Right cardiac atrium (tissue), 5 donors: ENCODE measurements at places on chromosomes 4 and X.
A peak's percentile ranks its signal among the peaks of the same experiment; 100 is the strongest.

DNA sequence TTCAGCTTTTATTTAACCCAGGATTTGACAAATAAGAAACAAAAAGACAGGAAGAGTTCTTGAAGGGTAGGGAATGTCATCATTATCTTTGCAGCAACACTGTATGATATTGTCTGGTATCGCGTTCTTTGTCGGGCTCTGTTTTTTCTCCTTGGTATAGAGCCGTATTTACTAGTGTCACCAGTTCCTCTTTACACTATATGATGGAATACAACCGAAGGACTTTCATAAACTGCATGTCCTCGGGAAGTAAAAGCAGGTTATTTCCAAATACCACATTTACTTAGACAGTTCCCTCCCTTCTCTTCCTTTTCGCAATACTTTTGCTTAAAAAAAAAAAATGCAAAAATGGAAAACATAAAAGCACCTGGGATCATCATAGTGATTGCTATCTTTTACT, 96.6 kb upstream of the IL13RA1 start:
- no peak for DNase-seq

DNA sequence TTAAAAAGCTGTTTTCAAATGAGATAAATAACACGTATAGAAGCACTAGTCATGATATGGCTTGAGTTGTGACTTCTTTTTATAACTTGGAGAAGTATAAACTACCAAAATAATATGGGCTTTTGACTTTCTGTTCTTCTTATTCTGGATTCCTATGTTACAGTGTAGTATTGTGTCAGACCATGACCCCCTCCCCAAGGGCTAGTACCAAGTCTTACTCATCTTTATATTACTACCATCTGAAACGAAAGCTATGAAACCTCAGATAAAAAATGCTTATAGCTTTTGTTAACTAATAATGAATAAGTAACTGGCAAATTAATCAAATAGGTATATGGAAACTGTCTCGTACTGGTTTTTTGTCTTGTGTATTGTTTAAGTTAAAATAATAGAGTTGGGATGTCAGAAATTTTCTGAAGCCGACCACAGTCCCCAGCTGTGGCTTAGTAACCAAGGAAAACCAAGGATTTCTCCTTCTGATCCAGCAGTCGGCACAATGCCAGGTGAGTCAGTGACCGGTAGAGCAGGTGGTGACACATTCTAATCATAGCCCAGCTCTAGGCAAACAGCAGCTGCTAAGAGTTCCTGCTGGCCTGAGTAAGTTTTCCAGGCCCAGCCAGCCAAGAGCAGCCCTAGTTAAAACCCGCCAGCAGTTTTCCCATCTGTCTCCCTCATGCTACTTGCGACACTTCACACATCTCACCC, 163.3 kb upstream of the PRDX4 start:
- peak; percentile 82 for DNase-seq

DNA sequence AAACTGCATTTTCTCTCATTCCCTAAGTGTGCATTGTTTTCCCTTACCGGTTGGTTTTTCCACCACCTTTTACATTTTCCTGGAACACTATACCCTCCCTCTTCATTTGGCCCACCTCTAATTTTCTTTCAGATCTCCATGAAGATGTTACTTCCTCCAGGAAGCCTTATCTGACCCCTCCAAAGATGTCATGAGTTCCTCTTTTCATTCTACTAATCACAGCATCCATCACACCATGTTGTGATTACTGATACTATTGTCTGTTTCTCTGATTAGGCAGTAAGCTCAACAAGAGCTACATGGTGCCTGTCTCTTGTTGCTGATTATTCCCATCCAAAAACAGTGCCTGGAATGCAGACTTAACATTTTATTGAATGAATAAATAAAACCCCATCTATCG, 2.9 kb upstream of the AFP start:
- no peak for DNase-seq

- DNase-seq: no peak
These were observed 414.2 kb upstream of the DIPK2B start for GRCh38 chrX:45614853-45615252.

GRCh38 chr4:8030121-8030781, 90.6 kb upstream of the AFAP1 start:
- no peak for DNase-seq

DNA sequence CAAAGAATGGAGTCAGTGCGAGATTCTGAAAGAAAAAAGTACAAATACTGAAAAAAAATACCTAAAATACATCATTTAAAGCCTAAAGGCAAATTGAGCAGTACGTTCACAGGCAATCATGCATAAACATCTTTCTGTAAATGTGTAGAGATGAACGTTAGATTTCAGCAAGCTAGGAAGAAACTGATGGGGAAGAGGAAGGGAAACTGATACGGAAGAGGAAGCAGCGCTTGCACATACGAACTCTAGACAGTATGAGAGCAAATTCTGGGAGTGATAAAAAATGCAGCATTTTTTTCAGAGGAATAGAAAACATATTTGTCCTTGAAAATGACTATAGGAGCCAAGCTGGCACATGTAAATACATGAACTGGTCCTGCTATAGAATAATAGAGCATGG, 9.4 kb downstream of the ANKRD50 start:
- DNase-seq: no peak

DNA sequence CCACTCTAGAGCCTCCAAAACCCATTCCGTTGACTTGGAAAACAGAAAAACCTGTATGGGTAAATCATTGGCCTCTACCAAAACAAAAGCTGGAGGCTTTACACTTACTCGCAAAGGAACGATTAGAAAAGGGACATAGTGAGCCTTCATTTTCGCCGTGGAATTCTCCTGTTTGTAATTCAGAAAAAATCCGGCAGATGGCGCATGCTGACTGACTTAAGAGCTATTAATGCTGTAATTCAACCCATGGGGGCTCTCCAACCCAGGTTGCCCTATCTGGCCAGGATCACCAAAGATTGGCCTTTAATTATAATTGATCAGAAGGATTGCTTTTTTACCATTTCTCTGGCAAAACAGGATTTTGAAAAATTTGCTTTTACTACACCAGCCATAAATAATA, 60.8 kb downstream of the ZNF732 start:
- DNase-seq: no peak

DNA sequence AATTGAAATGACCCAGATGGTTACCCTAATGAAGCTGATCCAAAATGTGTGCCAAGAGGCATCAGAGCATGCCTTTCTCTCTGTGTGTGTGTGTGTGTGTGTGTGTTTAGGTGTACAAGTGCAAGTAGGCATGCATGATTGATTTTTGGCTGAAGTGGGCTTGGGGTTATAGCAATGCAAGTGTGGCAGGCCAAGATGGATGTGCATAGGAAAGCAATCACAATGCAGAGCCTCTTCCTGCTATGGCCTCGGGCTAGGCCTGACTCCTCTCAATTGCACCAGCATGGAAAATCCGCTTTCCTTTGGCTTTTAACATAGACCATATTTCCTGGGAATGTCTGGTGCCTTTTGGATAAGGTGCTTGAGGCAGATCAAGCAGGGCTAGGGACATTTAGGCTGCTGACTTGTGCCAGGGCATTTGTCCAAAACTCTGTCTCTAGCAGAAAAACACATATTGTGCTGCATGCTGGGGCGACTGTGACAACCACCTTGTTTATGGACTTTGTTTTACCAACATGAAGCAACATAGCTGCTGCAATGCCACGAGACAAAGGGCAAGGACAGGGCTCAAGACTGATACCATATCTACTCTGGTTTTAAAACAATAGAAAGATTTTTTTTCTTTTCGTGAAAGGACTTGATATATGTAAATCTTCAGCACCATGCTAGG, 395.7 kb downstream of the RAPGEF2 start:
- DNase-seq: no peak

GRCh38 chrX:46202733-46203514, 342.3 kb downstream of the ZNF674 start:
- DNase-seq: no peak

DNA sequence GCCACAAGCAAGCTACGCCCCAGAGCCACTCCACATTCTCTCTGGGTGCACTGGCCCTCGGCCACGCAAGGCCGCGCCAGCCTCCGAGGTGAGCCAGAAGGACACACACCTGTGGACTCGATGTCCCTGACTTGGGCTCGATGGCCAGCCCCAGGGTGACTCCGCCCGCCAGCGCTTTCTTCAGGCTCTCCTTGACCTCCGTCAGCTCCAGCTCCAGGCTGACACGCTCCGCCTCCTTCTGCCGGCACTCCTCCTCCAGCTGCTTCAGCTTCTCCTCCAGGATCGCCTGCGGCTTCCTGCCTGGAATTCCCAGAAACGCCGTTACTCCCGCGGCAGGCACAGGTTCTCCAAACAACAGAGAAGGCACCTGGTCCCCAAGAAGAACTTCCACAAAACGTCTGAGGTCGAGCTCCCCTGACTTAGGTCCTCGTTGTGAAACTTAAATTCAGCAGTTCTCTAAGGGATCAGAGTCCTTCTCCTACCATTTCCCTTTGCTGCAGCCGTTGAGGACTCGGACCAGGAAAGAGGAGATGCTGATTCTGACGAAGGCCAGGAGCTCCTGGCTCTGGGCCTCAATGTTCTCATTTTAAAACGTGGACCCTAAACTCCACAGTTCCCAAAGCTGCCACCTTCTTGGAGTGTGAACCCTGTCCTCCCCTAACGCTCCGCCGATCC, 166.8 kb downstream of the AFAP1 start:
- DNase-seq: peak; percentile 85

GRCh38 chr4:173177232-173177631, 8.6 kb downstream of the GALNT7 start:
- DNase-seq: no peak

DNA sequence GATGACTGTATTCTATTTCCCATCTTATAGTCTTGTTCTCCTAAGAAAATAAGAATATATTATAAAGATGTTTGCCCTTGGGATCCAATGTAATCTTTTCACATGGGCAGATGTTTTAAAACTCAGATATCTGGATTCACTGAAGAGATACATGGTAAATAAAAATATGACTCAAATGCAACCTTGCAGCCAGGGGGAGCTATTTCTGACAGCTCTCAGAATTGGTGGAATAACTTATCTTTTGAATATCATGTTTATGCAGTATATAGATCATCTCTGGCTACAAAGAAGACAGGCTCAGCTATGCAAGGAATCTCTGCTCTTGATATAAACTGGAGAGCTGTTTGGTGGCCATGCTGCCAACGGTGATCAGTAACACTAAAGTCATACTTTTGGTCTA, 274.7 kb downstream of the GLUD2 start:
- no peak for DNase-seq

GRCh38 chrX:8278557-8278956, 107.5 kb upstream of the VCX2 start:
- DNase-seq: no peak

- DNase-seq: no peak
These were observed 96.2 kb downstream of the UGT8 start for GRCh38 chr4:114694770-114695169.

DNA sequence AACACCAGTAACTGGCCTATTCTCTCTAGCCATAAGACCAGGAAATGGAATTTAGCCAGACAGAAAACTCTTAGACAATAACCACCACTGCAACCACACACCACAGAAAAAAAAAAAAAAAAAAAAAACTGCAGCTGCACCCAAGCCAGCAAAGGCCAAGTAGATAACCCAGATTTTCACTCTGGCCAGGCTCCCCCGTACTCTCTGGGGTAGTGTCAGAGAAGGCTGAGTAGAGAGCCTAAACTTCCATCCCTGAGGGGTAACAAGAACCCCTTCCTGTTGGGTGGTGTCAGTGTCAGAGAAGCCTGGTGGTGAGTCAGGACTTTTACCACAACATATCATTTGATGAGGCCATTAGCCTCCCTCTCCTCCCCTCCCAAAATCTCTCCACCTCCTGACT, 5.6 kb upstream of the DLG3 start:
- DNase-seq: no peak

DNA sequence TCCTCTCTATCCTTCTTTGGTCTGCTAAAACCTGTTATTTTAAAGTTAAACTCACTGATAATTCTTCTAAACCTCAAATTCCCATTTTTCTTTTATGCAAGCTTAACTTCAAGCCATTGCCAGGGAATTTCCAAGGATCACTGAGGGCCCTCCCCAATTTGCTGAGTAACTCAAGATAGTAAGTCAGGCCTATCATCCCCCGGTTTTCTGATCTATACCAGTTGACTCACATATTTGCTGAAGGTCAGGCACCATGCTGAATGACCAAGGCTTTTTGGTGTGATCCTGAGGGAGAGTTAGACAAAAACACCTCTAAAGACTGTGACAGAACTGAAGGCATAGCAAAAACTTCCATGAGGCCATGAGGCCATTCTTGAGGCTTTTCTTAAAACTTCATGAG, 1301.9 kb downstream of the PCDH7 start:
- no peak for DNase-seq
